ENCODE measurements at places on chromosomes 7 and 10.

GRCh38 chr7:6284461-6285360 is 12.3 kb upstream of the CYTH3 start:
- DNase-seq = no peak

GRCh38 chr10:128860574-128860973 is 606.5 kb upstream of the MGMT start:
- no peak for DNase-seq

DNA sequence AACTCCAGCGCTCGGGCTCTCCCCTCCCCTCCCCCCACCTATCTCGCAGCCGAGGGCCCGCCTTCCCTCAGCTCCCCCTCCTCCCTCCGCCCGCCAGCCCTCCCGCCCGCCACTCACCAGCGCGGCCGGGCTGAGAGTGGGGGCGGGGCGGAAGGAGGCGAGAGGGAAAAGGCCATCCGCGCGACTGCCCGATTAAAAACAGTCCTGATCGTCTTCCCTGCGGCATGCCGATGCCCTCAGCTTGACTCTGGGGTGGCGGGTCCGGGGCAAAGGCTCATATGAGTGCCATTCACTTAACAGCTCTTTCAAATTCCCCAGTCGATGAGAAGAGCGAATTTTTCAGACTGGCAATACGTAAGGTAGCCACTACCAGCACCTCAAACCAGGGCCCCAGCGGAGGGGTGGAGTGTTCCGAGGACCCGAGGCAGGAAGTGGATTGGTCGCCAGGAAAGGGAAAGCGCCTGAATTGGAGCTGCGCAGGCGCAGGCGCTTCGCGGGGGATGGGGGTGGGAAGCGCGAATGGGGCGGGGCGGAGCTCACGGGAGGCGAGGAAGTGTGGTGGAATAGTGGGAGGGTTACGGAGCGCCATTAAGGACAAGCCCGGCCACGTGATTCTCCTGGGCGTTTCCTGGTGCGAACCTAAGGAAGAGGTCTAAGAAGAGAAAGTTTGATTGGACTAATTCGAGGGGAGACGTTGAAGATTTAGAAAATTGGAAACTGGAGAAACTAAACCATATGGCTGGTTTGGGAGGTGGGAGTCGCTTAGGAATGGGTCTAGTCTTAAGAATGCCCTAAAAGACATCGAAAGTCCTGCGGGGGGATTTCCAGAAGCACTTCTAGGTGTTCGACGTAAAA is at the start of gene UPF2:
Gene UPF2, minus strand, starts transcription at position 13 of the 855 bp plus-strand sequence. CDS start 7,386 bp downstream, outside the sequence.
- peak; percentile 99 for DNase-seq

GRCh38 chr7:72057231-72057630 is 354.9 kb downstream of the CALN1 start:
- DNase-seq = no peak

DNA sequence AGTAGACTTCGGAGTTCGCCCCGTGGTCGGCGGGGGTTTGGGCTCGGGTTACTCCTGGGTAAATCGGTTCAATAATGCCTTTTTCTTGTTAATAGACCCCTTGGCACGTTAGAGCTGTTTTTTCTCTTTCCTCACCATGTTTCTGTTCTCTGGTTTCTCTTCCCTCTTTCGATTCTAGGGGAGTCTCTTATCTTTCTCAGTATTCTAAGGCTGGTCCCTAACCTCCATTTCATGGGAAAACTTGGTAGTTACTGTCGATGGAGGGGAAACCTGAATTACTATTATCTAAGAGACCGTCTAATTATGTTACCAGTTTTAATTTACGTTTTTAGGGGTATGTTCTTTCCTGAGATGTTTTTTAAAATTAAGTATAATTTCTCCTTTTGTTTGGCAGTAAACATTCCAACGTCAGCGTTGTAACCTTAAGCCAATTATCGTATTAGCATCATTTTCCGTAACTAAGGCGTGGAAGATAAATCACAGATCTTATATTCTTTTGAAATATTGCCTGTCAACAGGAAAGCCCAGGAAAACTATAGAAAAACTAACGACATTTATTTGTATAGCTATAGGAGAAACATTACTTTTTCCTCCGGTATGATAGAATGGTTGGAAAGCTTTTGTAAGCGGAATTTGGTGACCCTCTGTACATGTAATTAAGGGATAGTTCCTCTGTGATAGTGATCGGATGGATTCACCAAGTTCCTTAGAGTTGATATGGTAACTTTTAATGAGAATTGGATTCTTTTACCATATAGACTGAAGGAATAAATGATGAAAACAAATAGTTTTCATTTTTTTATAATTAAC is 847 bp downstream of the BTAF1 start:
- no peak for DNase-seq

DNA sequence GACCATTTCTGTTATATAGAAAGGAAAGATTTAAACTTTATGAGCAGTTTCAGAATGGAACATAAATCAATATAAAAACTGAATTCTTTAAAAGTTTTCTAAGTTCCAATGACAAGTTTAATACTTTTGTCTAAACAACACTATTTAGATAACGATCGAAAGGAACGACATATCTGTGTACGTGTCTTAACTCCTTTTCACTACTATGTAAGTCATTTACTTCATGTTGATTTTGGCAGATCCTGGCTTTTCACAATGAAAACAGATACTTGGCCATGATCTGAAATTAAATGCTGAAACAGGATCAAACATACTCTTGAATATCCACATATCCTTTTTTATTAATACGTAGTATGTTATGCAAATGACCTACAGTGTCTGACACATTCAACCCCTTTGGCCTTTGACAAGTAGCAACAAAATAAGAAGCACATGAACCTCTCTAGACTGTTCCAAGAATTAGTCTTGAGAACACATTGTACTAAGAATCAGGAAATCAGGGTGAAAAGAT is 41.9 kb downstream of the RNLS start:
- no peak for DNase-seq

- DNase-seq = peak; percentile 69
These were observed 87.3 kb upstream of the STEAP1B start for GRCh38 chr7:22587322-22587721.

DNA sequence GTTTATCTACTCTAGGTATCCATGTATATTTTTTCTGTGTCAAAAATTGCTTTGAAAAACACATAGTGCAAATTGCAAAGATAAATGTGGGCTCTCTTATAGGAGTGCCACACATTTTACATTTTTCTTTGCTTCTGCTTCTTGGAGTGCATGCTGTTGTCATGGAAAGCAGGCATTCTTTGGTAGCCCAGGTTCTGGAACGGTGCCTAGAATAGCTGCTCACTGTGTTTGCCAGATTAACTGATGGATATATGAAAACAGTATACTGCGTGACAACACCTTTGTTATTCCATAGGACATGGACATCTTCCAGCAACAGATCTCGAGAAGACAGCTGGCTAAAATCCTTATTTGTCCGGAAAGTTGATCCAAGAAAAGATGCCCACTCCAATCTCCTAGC is 13.4 kb downstream of the NIPSNAP2 start:
- no peak for DNase-seq

DNA sequence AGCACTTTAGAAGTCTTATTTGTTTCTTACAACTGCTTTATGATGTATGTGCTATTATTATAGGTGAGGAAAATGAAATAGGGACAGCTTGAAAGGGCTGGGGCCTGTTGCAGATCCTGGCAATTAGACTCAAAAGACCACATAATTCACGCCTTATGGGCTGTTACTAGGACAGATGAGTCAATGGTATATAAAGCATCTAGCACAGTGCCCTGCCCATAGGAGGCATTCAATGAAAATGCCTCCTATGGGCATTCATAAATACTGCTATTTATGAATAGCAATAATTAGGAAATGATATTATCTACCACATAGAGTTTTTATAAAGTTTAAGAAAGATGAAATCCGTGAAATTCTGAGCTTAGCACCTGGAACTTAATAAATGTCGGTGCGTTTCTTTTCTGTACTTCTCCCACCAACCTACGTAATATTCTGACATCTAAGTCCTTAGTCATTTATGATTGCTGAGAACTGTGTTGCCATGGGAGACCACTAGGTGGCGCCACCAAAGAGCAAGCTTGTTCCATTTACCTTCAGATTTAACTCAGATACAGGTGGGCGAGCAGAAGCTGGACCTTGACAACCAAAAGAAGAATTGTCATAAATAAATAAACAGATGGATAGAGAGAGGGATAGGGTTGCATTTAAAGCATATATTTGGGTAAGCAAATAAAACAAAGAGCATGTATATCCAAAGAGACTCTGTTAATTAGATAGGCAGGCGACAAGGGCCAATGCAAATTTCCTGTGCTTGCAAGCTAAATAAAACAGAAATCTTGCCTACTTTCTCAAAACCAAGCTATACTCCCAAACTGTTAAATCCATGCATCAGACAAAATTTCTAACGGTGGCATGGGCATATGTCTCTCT is 699.9 kb downstream of the INHBA start:
- peak; percentile 35 for DNase-seq

DNA sequence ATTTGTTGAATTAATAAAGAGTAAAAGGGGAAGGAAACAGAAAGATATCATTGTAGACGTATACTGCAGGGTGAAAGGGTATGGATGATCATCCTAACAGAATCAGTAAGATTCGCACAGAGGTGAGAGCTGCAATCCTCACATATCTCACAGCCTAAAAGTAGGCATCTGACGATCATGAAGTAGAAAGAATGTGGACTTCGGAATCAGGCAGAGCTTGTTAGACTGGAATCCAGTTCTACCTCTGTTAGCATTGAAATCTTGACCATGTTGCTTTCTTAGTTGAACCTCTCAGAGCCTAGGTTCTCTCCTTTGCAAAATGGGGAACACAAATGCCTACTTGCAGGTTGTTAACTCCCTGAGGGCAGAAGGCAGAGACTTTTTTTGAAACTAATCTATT is 320.0 kb upstream of the C7orf33 start:
- DNase-seq = no peak

- DNase-seq = no peak
These were observed 205.4 kb downstream of the IMMP2L start for GRCh38 chr7:111356941-111357340.

GRCh38 chr7:10483671-10484070 is 490.0 kb upstream of the PHF14 start:
- no peak for DNase-seq

DNA sequence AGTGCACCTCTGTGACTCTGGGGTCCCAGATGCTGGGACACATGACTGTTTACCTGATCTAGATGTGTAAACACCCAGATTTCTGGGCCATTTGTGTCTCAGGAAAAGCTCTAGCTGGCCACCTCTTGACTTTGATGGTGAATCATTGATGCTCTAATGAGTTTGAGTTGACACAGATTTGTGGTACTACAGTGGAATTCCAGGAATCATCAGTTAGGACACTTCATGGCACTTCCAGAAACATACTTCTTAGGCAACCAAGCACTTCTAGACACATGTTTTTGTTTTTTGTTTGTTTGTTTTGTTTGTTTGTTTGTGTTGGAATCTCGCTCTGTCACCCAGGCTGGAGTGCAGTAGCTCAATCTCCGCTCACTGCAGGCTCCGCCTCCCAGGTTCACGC is 302.2 kb upstream of the ZMIZ1 start:
- no peak for DNase-seq

DNA sequence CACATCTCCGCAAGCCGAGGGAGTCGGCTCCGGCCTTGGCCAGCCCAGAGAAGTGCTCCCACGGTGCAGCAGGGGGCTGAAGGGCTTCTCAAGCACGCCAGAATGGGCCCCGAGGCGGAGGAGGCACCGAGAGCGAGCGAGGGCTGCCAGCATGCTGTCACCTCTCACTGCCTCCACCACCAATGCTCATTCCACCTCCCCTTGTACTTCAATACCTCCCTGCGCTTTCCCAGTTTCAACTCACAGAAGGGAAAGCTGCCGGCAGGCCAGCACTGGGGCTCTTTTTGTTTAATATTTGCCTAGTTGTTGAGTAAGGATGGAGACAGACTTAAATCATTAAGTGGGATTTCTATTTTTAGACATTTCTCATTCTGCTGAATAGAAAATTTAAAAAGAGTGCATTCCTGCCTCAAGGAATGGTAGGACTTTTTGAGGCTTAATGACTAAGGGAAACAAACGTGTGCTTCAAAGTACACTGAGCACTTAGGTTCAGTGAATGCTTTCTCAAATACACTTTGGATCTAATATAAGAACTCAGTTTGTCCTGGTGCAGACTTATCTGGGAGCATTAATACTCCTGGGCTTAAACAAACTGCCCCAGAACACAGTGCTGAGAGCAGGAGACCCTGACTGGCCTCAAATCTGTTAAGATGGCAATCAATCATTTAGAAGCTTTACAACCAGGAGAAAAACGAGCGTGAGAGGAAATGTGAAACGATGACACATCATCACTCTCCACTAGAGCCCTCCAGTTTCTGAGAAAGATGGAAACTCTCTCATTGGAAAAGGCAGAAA is 131.2 kb downstream of the RALA start:
- peak; percentile 58 for DNase-seq

DNA sequence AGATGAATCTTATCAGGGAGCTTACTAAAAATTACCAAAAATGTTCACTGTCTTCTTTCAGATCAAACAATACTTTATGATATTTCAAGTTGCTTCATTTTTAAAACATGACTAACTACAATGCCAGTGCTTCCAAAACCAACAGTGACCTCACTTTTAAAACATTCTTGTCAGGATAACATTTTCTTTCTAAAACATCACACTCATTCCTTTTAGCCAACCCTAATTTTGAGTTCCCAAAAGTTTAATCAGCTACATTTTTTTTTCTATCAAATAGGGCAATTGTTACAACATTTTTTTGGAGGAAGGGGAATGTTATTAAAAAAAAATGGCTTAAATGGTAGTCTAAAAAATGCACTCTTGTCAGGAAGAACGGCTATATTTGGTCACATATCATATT is 37.3 kb downstream of the RTKN2 start:
- no peak for DNase-seq

GRCh38 chr10:1094112-1095057 is 38.2 kb downstream of the WDR37 start:
- DNase-seq = peak; percentile 84

DNA sequence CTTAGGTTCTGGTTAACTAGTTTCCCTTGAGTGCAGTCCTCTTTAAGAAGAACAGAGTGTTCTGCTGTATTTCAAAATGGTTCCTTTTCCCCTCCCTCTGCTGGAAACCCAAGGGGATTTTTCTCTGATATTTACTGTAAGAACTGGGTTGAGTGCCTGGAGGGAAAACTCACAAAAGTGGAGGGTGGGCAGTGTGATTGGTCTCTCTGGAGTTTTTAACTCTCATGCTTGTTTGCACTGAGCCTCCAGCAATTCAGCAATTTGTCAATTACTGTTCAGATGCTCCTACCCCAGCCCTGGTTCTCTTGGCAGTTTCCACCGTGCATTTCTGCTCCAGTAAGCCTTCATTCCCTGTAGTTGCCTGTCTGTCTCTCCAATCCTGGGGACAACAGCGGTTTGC is 273.4 kb upstream of the SORCS1 start:
- DNase-seq = no peak

DNA sequence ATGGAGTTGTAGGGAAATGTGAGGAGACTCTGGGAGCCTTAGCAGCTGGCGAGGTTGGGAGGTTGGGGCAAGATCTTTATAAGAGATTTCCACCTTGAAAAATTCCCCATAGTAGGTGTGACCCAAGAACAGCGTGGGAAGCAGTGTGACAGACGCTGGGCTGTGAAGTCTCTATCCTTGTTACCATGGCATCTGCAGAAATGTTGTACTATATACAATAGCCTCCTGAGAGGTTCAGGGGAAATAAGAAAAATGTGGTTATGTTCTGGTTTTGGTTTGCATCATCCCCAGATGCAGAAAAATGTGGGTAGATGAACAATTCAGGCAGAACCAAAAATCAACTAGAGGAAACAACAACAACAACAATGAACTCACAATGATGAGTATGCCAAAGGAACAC is 498.6 kb downstream of the SH2D4B start:
- peak; percentile 15 for DNase-seq
